ENCODE measurements at places on chromosomes 3 and 15.

GRCh38 chr3:155377847-155378246, 84.4 kb upstream of the STRIT1 start:
- DNase-seq, result no peak

DNA sequence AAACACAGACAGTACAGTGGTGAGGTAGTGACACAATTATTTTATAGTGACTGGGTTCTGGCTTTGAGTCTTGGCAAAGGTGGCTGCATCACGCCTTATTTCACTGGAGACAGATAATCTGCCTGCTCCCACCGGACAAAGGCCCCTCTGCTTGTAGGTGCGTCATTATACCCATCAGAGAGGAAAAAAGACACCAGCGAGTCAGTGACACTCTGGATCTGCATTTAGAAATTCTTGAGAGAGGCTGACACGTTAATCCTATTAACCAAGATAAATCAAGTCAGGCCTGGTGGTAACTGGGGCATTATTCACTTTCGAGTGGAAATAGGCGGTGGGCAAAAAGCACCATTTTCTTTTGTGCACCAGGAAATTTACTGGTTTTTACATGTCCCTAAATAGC, 76.2 kb downstream of the NR2F2 start:
- DNase-seq, result no peak

DNA sequence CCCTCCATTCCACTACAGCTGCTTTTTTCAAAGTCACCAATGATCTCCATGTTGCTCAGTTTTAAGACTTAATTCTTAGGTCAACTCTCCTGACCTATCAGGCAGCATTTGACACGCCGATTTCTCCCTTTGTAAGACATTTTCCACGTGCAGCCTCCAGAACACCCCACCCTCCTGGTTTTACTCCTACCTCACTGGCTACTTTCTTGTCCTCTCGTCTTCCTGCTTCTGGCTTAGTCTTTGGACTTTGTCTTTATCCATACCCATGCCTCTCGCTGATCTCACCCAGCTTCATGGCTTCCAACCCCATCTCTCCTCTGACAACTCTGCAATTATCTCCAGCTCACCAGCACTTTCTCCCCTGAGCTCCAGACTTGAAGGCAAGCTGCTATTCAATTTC, 99.3 kb upstream of the UMPS start:
- DNase-seq, result no peak

GRCh38 chr3:187567021-187567420, 103.2 kb downstream of the SST start:
- no peak for DNase-seq

DNA sequence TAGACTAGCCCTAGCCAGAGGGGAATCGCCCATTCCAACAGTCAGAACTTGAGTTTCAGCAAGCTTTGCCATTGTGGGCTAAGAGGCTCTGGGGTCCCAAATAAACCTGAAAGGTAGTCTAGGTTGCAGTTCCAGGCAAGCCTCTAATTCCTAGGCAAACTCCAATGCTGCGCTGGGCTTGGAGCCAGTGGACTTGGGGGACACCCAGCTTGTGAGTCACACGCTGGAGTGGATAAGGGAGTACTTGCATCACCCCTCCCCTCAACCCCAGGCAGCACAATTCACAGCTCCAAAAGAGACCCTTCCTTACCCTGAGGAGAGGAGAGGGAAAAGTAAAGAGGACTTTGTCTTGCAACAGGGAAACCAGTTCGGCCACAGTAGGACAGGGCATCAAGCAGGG, 105.2 kb upstream of the DPPA4 start:
- DNase-seq, result no peak

- no peak for DNase-seq
These were observed 107.0 kb downstream of the GREM1 start for GRCh38 chr15:32824777-32825176.

GRCh38 chr3:120177151-120177550, 82.9 kb upstream of the GSK3B start:
- peak; percentile 43 for DNase-seq

DNA sequence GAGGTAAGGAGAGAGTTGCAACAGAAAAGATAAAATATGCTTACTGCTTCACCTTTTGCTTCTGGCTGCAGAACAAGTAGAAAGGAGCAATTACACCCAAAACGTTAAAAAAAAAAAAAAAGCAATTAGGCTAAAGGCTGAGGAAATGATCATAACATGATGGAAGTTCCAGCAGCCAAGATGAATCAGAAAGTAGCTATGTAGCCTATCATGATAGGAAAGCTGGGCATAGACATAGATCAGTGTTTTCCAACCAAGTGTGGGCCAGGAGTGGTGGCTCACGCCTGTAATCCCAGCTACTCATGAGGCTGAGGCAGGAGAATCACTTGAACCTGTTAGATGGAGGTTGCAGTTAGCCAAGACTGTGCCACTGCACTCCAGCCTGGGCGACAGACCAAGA, 52.6 kb downstream of the AGTR1 start:
- no peak for DNase-seq

DNA sequence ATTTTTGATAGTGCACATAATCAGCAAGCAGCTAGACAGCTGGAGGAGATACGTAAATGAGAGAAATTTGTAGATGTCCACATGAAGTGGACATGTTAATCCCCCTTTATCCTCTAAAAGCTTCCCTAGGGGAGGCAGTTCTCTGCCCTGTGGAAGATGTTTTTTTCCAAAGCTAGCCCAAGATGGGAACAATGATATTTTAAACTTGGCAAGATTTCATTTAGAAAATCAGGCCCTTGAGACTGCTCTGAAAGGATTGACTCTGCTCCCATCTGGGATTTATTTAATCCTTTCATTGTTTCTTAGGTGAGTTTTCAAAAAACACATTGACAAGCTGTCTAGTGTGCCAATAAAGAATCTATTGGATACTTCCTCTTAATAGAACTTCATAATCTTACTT, 92.0 kb downstream of the SYNPR start:
- DNase-seq, result no peak

- DNase-seq, result no peak
These were observed 75.3 kb upstream of the COL8A1 start for GRCh38 chr3:99562990-99563607.

DNA sequence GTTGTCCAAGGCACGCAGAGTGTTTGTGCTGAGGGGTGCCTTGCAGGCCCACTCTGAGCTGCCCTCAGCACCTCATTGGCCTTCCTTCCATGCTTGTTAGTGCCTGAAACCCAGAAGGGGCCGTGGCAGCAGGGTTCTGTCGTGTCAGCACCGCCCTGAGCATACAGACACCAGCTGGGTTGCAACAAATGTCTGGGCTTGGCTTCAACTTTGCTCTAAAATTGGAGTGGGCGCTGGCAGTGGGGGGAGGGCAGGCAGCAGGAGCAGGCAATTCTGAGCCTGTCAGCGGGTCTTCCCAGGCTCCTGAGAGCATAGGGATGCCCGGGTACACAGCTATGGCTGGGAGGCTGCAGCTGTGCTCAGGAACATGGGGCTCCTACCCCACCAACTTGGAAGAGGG, 464.3 kb downstream of the EPHA3 start:
- DNase-seq, result peak; percentile 30

GRCh38 chr15:81155375-81156218, 21.5 kb downstream of the CFAP161 start:
- DNase-seq, result no peak
